ENCODE measurements at places on chromosomes 1 and 21.

GRCh38 chr21:41825216-41825615, 53.9 kb downstream of the PRDM15 start:
- no peak for DNase-seq

GRCh38 chr1:114208714-114209113, 55.0 kb upstream of the SYT6 start:
- no peak for DNase-seq

DNA sequence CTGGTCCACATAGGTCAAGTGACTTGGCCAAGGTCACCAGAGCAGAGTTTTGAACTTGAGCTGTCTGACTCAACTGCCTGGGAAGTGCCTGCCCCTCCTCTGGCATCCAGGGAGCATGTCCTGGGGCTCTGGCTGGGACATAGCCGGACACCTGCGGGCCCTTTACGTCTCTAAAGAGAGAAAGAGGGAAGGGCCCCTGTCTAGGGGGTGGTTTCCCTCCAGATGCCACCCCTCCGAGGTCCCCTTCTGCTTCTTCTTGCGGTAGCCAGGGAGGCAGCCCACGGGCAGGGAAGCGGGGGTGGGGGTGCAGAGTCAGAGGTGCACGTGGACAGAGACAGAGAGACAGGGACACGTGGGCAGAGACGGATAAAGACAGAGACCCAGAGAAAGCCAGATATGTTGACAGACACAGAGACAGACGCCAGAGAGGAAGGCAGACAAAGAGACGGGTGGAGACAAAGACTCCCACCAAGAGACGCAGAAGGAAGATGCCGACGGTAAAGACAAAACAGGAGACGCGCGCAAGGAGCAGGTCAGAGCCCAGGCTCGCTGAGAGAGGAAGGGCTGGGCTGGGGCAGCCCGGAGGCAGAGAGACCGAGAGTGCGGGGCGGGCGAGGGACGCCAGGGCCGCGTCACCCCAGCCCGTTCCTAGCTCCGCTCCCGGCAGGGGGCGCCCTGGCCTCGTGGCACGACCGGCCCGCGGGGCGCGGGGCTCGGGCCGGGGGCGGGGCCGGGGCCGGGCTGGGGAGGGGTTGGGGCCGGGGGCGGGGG, 458 bp upstream of the ALPL start:
- DNase-seq, result peak; percentile 57

GRCh38 chr1:85352055-85352454, 75.6 kb upstream of the BCL10 start:
- no peak for DNase-seq

DNA sequence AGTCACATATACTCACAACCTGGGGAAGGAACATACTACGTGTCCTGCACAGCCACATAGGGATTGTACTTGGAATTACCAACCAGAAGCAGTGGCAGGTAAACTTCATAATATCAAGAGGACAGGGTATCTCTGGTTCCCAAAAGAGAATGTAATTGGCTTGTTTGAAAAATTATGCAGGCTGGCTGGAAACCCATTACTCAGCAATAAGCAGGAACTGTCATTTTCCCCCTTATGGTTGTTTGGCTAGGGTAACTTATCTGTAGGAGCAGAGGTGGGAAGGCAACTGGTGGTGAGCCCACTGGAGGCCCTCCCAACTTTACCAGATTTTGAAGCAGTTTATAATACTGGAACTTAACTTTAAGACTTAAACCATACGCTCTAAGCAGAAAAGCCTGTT, 924.1 kb downstream of the LRRIQ3 start:
- no peak for DNase-seq

DNA sequence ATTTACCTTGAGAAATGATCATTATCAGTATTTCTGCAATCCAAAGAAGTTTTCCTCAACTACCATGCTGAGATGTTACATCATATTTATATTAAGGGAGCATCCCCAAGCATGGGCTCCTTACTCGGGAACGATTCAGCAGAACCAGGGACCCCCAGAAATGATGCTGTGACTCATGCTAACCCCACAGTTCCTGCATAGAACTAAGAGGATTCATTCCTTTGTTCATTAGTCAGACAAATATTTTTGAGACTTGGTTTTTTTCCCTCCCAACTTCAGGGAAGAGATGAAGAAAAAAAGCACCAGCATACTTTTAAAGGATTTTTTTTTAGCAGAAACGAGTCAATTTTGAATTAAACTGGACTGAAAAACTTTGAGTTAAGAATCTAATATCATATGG, 49.2 kb upstream of the COL24A1 start:
- DNase-seq, result no peak

DNA sequence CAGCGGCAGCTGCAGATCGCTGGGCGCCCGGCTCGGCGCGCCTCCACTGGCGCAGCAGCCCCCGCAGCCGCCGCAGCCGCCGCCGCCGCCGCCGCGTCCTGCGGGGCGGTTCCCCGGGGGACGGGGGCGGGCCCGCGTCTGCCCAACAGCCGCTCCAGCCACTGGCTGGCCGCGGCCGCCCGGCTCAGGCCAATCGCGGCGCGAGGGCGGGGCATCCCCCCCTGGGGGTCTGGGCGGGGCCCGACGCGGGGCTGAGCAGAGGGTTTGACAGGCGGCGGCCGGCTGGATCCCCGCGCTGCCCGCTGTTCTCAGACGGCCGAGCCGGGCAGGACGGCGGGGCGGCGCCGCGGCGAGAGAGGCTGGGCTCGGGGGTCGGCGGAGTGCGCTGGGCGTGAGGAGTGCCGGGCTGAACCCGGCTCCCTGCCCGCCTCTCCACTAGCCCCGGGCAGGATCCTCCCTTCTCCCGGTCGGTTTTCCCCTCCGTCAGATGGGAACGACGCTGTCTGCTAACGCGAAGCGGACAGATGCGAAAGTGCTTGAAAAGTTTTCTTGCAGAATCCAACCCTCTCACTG, at the start of gene GLIS1:
Gene GLIS1, minus strand, starts transcription at position 56 of the 573 bp plus-strand sequence. CDS start 1,100 bp downstream, outside the sequence.
- DNase-seq, result no peak

DNA sequence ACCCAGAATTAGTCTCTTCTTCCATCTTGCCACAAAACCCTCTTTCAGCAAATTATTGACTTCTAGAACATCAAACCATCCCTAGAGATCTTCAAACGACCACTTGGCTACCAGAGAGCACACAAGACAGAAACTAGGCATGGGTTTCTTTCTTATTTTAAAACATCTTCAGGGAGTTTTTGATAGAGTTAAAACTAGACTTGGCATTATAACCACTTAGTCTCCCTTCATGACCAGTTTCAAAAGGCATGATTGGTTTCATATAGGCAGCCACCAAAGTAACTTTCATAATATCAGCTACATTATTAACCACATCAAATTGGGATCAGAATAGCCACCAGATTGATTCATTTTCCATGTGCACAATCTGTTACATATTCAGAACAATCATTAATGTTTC, 368.4 kb upstream of the GREM2 start:
- no peak for DNase-seq

DNA sequence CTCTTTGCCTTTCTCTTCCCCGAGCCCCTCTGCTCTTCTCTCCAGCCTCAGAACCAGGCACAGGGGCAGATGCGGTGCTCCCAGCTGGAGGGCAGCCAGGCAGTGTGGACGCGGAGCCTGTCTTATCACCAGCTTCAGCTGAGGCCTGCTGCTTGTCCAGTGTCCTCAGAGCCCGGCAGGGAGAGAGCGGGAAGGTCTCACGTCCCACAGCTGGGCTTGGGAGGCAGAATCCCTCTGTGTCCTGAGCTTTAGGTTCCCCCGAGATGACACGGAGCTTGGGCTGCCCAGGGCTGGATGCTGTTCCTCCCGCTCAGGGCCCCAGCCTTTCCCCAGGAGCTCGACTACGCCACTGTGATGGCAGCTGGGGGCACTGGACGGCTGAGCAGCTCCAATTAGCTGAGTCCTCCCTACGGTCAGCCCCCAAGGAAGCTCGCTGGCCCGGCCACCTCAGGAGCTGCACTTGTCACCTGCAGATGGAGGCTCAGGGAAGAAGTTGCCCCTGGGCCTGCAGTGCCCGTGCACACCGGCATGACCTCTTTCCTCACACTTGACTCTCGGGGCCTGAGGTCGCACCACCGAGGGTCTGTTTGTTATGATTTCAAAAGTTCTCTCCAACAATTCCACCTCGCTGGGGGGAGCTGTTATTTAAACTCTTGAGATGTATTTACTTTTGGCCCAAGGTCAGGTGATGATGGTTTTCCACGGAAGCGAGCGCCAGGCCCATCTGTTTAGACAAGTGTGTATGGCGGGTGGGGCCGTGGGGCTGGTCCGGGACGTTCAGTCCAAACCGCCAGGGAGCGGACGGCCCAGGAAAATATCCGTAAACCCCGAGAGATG, 127.3 kb downstream of the SIK1 start:
- no peak for DNase-seq

GRCh38 chr1:103561643-103562395, 9.6 kb upstream of the AMY2B start:
- DNase-seq, result no peak
